ENCODE measurements at places on chromosomes 4 and X. TPM values are rescaled to one million over a fixed set of nuclear protein-coding genes. Genes with fewer than 3 reads are reported as not detected.

The BCLAF3 gene
- total RNA-seq, result 4.7 TPM

The AMOT gene
- 1.6 TPM for total RNA-seq

The SRPX gene
- 1.4 TPM for total RNA-seq

The HSFX1 gene
- 0.50 TPM for total RNA-seq

The GAGE12F gene
- total RNA-seq, result not detected

The CHRNA9 gene
- total RNA-seq, result not detected

The FAM50A gene
- 71.4 TPM for total RNA-seq

The CT45A1 gene
- total RNA-seq, result not detected

The SSX3 gene
- total RNA-seq, result not detected

The XKRX gene
- 0.34 TPM for total RNA-seq

The TMPRSS11D gene
- not detected for total RNA-seq

The WDR17 gene
- total RNA-seq, result 1.3 TPM

The DTHD1 gene
- 0.74 TPM for total RNA-seq

- no peak for ATAC-seq
These were observed 81.4 kb upstream of the GPR34 start for GRCh38 chrX:41607264-41607832.

GRCh38 chr4:38129460-38130227 lies 169.4 kb downstream of the PTTG2 start:
- no peak for ATAC-seq

DNA sequence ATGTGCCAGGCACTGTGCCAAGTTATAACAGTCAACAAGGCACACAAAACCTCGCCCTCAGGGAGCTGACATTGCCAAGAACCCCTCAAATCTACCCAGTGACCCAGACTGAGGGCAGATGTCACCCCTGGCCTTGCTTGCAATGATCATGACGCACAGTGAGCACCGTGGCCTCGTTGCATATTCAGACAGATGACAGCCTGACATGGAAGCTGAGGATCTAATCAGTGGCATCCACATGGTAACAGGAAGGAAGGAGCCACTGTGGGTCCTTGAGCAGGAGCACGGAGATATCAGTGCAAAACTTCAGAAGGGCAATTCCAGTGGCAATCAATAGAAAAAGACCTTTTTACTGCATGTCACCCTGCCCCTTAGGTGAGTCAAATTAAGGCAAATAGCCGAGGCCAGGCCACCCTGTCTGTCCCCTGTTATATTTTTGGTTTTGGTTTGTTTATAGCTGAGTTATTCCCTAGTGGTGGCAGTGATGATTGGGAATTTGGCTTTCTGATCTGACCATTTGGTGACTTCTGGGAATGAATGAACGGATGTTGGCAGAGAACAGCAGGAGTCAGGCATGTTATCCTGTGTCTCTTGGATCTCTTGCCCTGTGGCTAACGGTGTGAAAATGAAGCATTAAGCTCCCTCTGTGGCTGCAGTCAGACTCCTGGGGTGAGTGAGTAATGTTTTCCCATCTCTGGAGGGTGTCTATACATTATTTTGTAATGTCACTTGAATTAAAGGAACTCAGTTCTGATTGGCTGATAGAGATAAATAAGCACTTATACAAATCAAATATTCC lies 20.4 kb downstream of the WDR13 start:
- ATAC-seq, result no peak

DNA sequence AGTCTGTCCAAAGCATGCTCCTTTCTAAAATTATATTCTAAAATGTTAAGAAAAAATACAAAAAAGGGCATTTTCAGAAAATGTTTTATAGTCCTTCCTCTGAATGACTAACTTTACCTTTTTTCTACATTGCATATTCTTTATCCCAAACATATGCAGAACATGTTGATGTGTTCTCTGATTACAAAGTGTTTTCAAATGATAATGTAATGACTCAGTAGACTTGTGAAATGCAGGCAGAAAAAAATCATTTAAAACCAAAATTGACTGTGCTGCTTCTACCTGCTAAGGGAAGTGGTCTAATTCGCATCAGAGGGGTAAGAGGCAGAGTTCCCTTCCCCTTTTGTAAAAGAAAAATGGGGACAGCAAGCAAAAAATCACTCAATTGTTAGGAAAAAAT lies 22.7 kb upstream of the YTHDC1 start:
- no peak for ATAC-seq

DNA sequence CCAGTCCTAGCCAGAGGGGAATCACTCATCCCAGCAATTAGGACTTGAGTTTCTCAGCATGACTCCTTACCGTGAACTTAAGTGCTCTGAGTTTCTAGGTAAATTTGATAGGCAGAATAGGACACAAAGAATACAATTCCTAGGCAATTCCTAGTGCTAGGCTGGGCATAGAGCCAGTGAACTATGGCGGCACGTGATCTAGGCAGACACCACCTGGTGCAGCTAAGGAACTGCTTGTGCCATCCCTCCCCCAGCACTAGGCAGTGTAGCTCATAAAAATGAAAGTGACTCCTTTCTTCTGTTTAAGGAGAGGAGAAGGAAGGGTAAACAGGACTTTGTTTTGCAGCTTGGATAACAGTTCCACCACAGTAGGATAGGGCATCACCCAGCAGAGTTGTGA lies 736.3 kb upstream of the PCDH7 start:
- no peak for ATAC-seq

DNA sequence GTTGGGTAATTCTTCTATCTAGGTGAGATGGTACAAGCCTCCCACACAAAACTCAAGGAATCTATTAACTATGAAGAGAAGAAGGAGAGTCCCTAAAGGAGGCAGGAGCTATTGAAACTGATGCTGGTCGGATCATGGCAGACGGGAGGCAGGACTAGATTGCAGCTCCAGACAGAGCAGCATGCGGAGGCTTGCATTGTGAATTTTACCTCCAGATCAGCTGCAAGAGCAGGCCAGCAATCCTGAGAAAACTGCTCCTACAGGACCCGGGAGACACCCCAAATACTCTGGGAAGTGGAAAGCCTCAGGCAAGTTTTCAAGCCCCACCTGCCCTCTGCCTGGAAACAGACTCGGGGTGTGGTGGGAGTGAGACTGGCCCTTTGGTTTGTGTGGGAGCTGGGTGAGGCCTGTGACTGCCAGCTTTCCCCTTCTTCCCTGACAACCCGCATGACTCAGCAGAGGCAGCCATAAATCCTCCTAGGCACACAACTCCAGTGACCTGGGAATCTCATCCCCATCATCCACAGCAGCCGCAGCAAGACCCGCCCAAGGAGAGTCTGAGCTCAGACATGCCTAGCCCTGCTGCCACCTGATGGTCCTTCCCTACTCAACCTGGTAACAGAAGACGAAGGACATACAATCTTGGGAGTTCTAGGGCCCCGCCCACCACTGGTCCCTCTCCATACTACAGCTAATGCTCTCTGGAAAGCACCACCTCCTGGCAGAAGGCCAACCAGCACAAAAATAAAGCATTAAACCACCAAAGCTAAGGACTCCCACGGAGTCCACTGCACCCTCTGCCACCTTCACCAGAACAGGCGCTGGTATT lies 30.9 kb downstream of the GATB start:
- no peak for ATAC-seq

DNA sequence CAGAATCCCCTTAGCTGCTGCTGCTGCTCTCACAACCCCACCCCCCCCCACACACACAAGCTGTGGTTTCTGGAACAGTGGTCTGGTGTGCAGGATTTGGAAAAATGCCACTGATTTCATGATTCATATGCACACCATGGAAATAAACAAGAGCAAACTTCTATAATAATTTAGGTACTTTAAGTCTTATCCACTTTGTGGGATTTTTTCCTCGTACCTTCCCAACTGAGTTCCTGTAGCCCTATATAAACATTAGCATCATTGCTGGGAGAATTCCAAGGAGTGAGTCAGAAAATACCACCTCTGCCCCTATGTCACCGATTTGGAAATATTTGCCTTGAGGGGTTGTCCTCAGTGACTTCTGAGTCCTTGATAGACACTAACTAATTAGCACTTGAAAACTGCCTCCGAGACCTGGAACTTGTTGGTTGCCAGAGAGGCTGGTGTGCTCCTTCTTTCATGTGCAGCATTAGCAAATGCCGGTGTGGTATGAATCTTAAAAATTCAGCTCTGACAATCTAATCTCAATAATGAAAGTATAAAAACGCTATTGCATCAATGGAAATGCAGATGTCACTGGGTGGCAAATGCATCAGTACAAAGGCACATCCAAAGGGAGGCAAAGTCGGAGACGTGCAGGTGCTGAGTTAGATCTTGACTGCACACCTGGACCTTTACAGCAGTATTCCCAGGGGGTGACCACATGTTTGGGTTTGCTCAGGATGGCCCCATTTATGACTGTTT lies 61.8 kb downstream of the CPE start:
- no peak for ATAC-seq

DNA sequence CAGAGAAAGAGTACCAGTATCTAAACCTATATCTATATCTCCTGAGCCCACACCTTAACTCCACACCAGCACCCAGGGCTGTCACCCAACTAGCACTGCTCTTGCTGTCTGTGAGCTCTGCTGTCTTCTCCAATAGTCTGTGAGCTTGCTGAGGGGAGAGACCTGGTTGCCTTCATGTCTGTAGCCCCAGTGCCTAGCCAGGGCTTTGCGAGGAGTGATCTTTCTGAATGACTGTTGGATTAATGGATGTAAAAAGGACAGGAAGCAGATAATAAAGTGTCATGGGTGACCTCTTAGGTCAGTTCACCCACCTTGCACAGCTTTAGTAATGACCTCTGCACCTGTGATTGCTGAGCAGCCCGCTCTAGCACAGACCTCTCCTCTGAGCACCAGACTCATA lies 30.5 kb downstream of the CNGA2 start:
- no peak for ATAC-seq

- no peak for ATAC-seq
These were observed 224.2 kb downstream of the STIM2 start for GRCh38 chr4:27084685-27085361.

DNA sequence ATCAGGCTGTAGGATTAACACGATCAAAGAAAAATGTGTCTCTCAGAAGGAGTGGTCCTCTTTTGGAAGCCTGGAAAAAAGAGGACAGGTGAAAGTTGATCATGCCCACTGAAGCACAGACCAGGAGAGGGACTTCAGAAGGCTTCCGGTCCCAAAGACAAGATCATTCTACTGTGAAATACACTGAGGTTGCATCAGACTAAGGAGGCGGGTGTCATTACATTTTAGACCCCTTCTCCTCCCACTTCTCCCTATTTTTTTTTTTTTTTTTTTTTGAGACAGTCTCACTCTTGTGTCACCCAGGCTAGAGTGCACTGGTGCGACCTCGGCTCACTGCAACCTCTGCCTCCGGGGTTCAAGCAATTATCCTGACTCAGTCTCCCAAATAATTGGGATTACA lies 67.5 kb downstream of the RBM47 start:
- ATAC-seq, result no peak
